ENCODE measurements at places on chromosomes 5 and 9. TPM values are rescaled to one million over a fixed set of nuclear protein-coding genes. Genes with fewer than 3 reads are reported as not detected.

DNA sequence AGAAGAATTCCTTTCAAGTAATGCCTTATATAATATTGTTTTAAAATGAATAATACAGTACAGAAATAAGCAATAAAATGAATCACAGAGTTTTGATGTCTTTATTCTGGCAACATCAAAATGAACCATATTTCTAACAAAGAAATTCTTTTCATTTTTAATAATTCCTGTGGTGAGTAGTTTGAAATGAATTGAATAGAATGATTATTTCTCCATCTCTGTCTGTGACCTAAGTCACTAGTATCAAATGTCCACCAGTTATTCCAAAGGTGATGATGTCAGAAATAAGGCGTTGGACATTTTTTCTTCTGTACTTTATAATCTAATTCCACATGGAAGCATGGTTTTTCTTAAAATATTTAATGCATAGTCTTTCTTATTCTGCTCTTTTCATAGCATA, 106.2 kb downstream of the ADAMTSL1 start:
- DNase-seq, result no peak
- no peaks in the 10 kb centered on the region for H3K27me3 ChIP-seq
- H3K27ac ChIP-seq, result no peak overlapping the region
- no peaks in the 10 kb centered on the region for H3K4me1 ChIP-seq

DNA sequence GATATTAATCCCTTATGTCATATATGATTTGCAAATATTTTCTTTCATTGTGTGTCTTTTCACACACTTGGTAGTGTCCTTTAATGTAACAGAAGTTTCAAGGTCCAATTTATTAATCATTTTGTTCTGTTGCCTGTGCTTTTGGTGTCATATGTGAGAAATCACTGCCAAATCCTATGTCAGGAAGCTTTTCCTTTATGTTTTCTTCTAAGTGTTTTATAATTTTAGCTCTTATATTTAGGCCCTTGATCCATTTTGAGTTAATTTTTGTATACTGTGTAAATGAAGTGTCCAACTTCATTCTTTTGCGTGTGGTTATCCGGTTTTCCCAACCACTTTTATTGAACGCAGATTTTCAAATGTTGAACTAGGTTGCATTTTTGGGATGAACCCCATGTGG, 6.1 kb upstream of the ZNF510 start:
- DNase-seq, result no peak
- no peak overlapping the region for H3K27ac ChIP-seq
- peaks cover 2% of the 10 kb centered on the region for H3K4me1 ChIP-seq
- H3K4me3 ChIP-seq, result no peak overlapping the region
- H3K27me3 ChIP-seq, result no peaks in the 10 kb centered on the region

DNA sequence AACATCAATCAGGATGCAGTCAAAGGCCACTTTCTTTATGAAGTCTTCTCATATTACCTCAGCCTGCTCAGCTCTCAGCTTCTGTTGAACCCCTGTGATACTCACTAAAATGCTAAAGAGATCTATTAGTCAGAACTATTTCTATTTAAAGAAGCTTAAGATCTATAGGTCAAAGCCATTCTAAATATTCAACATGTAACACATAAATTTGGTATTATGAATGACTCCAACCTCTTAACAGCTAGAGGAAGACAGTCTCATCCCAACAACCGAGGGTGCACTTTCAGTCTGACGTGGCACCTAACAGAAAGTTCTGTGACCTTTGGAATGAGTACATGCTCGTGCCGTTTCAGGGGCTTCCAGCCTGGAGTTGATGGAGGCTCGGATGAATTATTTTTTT, 301.5 kb upstream of the VLDLR start:
- no peak for DNase-seq
- H3K4me3 ChIP-seq, result no peak overlapping the region
- H3K27me3 ChIP-seq, result no peaks in the 10 kb centered on the region
- no peaks in the 10 kb centered on the region for H3K36me3 ChIP-seq
- H3K27ac ChIP-seq, result no peak overlapping the region

SLC6A18 gene
- not detected for total RNA-seq

Data from spleen (tissue), 13 donors.